Islet precursor cell (in vitro differentiated cells): ENCODE measurements at places on chromosomes 16 and 17.

GRCh38 chr17:28199728-28200127, 119.3 kb upstream of the TMEM97 start:
- no peak for DNase-seq

DNA sequence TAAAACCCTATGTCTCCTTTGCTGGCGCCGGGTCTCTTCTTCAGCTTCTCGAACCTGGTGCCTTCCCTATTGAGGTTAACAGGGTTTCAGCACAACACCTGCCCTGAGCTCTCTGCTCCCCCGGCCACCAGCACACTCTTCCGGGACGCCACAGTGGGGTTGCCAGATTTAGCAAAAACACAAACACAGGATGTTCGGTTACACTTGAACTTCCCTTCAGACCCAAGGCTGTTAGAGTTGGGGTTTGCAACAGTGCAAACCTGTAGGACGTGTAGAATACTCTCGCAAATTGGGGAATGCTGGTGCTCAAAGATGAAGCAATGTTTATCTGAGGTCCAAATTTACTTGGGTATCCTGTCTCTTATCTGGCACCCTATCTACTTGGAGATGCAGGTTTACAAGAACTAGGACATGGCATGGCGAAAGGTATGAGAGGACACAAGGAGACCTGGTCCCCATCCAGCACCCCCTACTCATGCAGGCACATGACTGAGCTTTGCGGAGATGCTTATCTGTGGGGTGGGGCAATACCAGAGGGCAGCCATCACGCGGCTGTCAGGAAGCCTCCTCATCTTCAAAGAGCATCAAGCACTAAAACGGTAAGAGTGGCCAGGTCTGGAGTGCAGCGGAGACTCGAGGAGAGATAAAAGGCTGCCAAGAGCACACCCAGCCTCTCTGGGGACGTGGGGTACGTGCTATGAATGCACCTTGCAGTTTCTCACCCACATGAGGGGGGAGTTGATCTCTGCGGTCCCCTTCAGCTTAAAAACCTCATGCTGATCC, 52.8 kb downstream of the SDK2 start:
- no peak for DNase-seq

GRCh38 chr17:47004906-47005305, 25.9 kb upstream of the RPRML start:
- DNase-seq, result no peak

GRCh38 chr17:30957741-30958140, 13.1 kb upstream of the RNF135 start:
- DNase-seq, result no peak

- DNase-seq, result peak; percentile 87
These were observed 986 bp upstream of the ELOB start for GRCh38 chr16:2777903-2778629.

DNA sequence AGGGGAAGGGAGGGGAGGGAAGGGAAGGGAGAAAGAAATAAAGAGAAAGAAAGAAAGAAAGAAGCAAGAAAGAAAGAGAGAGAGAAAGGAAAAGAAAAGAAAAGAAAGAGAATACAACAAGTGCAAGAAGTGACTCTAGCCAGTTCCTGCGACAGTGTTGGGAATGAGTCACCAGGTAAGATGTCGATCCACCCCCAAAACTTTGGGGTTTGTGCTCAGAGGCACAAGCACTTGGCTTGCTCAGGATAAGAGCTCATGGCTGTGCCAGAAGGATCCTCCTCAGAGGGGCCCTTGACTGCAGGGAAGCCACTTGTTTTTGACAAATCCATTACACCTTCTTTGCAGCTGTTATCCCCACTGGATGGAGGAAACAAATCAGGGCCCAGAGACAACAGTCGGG, 137.7 kb downstream of the TMEM132E start:
- DNase-seq, result no peak

DNA sequence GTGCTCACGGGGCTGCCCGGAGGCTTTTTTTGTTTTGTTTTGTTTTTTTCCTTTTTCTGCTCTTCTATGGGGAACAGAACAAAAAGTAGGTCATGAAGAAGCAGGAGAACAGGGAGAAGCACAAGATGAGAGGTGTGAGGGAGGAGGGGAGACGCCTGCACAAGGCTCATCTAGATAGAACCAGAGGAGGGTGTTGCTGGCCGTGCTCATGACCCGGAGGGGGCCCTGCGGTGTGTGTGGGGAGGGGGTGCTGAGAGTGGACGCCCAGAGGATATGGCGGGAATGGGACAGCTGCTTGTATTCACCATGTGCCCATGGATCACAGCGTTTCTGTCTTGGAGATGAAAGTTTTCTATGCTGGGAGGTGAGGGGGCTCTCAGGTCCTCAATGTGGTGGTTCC, 183.7 kb downstream of the FOXL1 start:
- no peak for DNase-seq

DNA sequence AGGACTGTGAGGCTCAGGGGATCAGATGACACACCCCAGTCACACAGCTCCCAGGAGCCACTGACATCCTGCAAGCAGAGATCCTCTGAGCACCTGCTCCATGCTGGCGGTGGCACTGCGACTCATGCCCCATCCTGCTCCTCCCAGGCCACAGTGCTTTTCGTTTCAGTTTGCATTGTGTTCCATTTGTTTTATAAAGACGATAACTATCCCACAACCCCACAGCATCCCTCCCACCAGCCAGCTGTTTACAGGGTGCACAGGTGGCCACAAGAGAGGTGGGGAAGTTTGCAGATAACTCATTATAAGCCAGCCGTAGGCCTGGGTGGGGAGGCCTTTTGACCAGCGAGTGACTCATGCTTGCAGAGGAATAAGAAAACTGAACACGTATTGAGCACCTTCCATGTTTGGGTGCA, 28.2 kb downstream of the BCO1 start:
- no peak for DNase-seq

- peak; percentile 80 for DNase-seq
These were observed 16.3 kb downstream of the FOXJ1 start for GRCh38 chr17:76124582-76125390.

- DNase-seq, result no peak
These were observed 84.9 kb upstream of the GNG13 start for GRCh38 chr16:885391-885790.

DNA sequence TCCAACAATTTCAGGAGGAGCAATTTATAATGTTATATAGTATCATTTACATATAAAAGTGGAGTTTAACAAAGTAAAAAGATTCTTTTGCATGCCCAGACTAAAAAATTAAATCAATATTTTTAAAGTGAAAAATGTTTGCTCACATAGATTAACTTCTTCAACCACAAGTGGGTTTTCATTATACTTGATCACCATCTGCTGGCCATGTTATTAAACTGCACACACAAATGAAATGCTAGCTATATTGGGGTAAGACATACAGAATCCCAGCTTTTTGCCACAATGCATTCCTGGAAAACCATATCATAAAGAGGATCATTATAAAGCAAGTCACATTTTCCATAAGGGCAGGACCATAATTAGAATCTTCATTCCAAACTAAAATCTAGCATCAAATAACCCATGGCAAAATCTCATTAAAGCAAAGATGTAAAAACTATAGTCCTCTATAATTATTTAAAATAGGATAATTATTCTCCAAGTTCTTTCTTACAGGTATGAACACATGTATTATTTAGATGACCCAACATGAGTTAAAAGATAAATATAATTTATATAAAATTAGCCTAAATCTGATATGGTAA, 26.3 kb downstream of the CEP112 start:
- DNase-seq, result no peak

DNA sequence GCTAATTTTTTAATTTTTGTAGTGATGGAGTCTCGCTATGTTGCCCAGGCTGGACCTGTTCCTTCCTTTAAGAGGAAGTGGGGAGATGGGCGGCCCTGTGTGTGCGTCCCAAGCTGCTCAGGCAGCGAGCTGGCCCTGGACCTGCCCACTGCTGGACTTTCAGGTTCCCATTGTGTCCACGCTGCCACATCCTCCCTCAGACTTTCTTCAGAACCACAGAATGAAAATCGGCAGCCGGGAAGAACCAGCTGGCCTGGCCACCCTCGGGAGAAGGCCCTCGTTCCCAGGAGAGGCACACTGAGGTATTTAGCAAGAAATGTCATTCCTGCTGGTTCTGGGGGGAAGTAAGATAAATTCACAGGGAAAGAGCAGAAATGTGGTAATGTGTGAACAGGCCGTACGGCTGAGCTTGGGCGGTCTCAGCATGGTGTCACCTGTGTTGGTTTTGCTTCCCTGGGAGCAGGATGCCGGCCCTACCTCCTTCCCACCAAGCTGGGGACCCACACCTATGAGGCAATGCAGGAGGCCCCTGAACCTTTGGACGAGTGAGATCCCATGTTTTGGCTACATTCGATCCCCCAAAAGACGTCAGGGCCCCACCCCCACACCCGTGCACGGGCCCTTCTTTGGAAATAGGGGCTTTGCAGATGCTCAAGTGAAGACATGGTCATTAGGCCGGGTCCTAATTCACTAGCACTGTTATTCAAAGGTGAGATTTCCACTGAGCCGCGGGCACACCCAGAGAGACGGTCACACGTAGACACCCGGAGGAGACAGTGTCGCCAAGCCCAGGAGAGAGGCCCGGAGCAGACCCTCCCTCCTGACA, 35.9 kb upstream of the ZNF469 start:
- DNase-seq, result no peak

GRCh38 chr16:81623365-81624102, 155.6 kb upstream of the PLCG2 start:
- DNase-seq, result no peak

- DNase-seq, result no peak
These were observed 26.5 kb downstream of the BCAS3 start for GRCh38 chr17:60704170-60704569.

DNA sequence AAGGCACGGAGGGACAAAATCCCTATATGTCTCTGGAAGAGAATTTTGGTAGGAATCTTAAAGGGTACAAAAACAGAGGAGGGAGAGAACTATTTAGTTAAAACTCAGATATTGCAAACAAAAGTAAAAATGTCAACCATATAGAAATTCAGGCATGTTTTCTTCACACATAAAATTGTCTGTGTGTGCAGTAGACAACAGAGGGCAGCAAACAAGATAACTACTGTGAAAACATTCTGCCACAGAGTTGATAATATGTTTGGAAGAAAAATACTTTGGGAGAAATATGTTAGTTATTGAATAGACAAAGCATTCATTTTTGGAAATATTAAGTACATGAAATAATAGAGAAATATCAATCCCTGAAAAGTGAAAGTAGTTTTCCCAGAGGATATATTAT, 56.2 kb downstream of the SNX11 start:
- DNase-seq, result no peak

DNA sequence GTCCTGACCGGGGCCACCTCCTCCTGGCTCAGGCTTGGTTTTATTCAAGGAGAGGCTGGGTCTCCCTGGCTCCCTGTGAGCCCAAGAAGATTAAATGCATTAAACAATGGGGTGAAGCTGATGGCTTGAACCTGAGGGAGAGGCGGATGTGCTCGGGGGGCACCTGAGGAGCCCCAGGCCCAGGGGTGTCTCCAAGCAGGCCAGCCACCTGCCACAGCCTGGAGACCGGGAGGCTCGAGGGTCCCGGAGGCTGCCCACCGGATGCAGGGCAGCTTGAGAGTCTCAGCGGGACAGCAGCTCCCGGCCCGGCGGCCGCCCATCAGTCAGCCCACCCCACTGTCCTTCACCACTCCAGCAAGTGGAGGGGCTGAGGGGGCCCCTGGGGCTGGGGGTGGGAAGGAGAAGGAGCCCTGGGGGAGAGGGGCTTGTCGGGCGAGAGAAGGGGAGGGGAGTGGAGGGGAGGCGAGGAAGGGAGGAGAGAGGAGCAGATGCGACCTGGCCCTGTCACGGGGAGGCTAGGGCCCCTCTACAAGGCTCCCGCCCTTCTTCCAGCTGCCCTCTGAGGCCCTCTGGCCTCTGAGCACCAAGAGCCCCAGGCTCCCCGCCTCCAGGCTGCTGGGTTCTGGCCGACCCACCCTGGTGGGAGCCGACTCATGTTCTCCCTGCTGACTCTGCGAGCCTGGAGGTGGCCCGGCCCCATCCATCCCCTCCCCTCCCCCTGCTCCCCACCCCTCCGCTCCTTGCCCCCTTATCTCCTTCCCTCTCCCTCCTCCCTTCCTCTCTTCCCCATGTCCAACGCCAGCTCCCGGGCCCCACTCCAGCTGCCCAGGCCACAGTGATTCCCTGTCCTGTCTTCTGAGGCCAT, 13.2 kb downstream of the CD7 start:
- DNase-seq, result no peak

DNA sequence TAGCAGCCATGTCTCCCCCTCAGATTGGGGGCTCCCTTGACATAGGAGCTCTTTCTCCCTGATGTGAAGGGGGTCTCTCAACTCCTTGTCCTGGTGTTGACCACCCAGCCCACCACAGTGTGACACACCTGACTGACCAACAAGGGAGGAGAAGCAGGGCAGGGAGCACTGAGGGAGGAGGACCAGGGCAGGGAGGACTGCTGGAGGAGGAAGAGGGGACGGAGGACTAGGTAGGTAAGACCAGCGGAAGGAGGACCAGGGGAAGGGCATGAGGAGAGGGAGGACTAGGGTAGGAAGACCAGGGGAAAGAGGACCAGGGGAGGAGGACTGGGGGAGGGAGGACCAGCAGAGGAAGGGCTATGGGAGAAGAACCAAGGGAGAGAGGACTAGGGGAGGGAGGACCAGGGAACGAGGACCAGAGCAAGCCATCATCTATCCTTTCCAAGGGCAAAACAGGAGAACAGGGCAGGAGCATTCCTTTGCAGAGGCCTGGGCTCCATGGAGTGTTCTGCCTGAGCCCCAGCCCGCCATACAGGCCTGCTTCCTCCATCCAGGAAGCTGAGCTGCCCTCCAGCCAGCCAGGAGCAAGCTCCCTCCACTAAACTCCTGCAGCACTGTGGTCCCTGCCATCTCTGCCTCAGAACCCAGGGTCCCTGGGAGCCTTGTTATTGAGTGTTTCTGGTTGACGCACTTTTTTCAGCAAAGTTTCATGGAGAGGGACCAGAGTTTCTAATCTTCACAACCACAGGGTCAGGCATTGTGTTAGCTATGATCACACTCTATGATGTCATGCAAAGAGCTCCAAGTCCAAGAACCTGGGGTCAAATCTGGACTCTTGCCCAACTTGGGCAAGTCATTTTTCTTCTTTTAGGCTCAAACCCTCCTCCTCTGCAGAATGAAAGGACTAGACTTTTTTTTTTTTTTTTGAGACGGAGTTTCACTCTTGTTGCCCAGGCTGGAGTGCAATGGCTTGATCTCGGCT, 15.4 kb upstream of the KRT17 start:
- peak; percentile 66 for DNase-seq

- DNase-seq, result no peak
These were observed 45.2 kb downstream of the ANKRD11 start for GRCh38 chr16:89445166-89445565.

- no peak for DNase-seq
These were observed 44.5 kb downstream of the EFCAB13 start for GRCh38 chr17:47368262-47368661.

DNA sequence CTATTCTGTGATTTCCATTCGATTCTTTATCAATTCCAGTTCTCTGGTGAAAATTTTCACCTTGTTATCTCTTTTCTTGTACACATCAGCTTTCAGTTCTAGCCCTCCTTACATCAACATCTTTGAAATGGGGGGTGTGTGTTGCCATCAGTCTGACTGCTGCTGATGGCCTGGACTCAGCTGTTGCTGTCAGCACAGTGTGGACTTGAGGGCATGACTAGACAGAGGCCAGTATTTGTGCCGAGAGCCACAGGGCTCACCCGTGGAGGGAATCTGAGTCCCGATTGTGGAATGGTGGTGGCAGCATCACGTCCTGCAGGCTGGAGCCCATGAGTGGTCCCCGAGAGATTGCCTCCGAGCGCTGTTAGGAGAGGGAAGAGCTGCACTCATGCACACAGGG, 114.2 kb downstream of the RPTOR start:
- no peak for DNase-seq
